MV-4-11 (cell line): ENCODE measurements at places on chromosomes 3 and 15.

GRCh38 chr3:117666812-117667211 is 957.2 kb downstream of the TUSC7 start:
- no peak for DNase-seq

DNA sequence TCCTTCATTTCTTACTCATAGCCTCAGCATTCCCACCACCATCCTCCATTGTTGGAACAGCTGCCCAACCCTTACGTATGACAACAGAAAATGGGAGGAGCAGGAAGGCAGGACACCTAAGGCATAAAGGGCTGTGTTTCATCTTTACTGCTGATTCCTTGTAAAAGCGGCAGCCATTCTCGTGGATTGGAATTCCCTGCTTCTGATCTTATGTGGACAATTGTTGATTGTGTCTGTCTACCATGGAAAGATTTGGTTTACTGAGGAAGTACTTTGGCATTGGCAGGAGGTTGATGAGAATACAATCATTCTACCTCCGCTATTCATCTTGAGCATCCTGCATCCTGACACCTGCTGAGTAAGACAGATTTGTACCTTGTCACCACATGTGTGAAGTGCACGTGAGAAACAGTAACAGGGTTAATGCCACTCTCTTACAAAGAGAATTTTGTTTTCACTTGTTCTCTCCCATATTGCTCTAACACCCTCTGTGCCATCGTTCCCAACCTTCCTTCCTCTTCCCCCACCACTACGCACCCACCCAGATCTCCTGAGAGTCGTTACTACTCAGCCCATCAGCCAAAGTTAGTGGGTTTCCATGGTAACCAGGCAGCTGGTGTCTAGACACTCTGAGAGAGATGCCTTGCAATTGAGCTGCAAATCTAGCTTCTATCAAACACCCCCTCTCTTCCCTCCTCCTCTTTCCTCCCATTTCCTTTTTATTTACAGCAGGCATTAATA is 75.7 kb downstream of the GAP43 start:
- no peak for DNase-seq

DNA sequence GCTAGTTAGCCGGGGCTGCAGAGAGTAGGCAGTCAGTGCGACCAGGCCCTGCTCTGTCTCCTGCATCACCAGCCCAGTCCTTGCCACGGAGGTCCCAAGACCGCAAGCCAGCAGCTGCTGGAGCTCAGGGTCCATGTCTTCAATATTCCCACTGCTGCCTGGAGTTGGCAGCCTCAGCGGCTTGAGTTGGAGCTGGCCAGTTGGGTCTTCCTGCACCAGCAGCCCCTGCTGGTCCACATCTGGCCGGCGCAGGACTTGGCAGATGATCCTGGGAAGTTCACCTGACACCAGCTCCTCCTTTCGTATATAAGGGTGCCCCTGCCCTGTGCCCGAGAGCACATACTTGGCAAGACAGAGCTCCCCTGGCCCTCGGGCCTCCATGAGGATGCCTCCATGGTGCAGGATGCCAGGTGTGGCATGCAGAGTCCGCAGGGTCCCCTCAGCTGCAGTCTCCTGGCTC is 5.7 kb downstream of the XIRP1 start:
- DNase-seq = no peak

- DNase-seq = no peak
Observed at GRCh38 chr3:88057630-88058305, 1.0 kb downstream of the CGGBP1 start.

DNA sequence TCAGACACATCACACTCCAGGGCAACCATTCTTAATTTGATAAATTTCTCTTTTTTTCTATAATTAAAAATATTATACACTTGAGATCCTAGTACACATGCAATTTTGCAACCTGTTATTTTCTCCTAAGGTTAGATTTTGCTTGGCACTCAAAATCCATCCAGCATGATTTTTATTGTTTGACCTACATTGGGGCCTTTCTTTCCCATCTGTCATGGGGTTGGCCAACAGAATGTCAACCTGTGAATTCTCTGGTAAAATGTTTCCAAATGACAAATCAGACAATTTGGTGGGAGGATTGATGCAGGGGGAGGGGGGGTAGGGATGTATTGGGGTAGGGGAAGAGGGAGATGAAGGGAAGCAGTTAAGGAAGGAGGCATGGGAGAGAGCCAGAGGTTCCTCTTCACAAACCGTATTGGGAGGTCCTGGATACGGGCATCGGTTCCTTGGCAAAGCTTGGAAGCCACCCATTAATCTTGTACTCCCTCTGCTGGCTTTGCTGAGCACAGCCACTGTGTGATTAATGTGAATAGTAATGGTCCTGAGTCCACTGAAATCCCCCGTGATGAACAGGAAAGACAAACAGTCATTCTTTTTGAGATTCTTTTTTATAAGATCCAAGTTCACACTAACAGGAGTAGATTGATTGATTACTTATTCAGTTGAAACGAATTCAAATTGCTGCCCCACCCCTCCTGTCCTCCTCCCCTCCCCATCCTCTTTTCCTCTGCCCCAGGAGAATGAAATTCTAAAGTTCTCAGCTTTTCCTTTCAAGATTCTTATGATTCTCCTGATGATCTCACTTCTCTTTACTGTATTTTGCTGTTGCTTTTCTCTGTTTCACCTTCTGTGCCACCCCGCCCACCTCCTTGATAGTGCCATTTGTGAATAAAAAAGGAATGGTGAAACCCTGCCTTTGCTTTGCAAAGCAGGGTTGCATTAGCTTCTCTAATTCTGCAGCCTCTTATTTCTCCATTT is 82.2 kb upstream of the SLC25A26 start:
- DNase-seq = peak; percentile 15

DNA sequence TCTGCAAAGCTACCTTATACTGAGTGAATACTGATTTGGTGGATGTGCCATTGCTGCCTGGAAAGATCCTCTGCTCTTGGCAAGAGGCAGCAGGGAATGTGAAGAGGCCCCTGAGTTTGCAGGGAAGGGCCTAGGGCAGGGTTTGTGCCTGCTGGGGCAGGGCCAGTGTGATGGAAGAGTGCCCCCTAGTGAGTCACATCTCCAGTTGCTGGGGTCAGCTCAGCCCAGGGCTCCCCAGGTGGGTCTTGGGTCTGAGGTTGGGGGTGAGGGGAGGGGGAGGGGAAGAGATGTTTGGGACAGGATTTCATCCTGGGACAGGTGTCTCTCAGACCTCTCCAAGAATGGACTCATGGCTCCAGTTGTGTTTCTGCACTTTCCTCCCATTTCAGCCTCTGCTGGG is 4.1 kb upstream of the AMOTL2 start:
- no peak for DNase-seq

DNA sequence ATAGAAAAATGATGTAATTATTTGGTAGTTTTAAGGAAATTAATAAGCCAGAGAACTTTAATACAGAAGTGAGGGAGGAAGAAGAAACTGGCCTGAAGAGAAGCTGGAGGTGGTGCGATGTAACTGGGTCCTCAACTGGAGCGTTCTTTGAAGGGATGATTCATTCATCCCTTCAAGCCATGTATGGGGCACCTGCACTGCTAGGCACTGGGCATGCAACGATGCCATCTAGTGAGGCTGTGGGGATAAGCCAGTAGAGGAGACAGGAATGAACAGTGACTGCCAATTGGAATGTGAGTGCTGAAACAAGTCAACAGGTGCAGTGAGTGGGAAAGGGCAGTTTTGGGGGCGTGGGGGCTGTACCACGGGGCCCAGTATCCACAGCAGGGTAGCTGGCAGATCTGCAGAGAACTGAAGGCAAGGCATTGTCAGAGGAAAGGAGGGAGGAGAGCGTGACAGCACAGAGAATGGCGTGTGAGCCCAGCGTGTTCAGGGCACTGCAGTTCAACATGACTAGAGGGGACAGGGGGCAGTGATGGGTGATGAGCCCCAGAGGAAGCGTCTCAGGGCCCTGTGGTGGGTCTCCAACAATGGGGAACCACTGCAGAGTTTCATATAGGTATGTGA is 3.8 kb upstream of the KIF23 start:
- peak; percentile 57 for DNase-seq

- no peak for DNase-seq
Observed at GRCh38 chr3:153045150-153045549, 116.9 kb upstream of the RAP2B start.

- DNase-seq = peak; percentile 43
Observed at GRCh38 chr15:56866803-56867202, 51.6 kb upstream of the TCF12 start.

DNA sequence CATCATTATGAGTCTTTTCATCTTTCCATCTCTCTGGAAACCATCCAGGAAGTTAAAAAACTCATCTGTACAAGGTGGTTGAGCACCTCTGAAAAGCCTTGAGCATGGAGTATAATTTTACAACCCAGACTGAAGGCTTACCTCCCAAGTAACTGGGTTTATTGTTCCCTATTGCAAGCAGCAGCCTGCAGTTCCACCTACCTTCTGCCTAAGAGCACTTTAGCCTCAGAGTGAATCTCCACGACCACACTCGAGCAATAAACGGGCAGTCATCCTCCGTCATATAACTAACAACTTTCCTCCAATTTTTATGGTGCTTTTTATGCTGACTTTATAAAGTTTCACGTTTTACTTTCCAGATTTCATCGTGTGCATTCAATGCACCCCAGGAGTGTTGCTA is 32.8 kb downstream of the OSBPL10 start:
- no peak for DNase-seq
